ENCODE measurements at places on chromosomes 11 and 22. TPM values are rescaled to one million over a fixed set of nuclear protein-coding genes. Genes with fewer than 3 reads are reported as not detected.

GRCh38 chr11:12319988-12320387 is 57.4 kb upstream of the PARVA start:
- no peak for DNase-seq

- peak; percentile 88 for DNase-seq
These were observed 92.9 kb downstream of the MICAL3 start for GRCh38 chr22:17931400-17931825.

DNA sequence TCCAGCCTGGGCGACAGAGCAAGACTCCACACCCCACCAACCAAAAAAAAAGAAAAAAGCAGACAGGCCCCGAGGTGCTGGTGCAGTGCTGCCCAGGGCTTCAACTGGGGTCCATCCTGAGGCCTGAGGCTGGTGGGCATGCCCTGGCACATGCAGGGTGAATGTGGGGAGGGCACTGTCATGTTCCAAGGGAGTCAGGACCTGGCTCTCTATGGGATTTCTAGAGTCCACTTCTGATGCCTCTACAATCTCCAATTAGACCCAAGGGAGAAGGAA is 10.1 kb downstream of the CENPM start:
- DNase-seq: no peak

GRCh38 chr11:92204731-92205130 is 19.9 kb upstream of the FAT3 start:
- no peak for DNase-seq

- DNase-seq: no peak
These were observed 7.0 kb downstream of the OR51B5 start for GRCh38 chr11:5336331-5336730.

DNA sequence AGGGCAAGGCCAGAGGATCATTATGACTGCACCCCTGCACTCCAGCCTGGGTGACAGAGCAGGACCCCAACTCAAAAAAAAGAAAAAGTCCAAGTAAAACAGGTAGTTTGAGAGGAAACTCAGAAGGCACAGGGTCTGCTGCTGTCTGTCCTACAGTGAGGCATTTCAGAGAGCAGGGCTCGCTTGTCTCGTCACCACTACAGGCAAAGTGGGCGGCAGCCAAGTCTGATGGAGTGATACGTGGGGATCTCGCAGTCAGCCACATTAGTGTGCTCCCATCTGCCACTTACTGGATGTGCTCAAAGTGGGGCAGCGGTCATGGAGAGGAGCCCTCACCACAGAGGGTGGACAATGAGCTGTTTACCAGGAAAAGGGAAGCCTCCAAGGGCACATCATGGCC is 42.1 kb downstream of the PI4KA start:
- no peak for DNase-seq

GRCh38 chr11:77346906-77347603 is 45.6 kb upstream of the GDPD4 start:
- DNase-seq: no peak

GRCh38 chr22:19631899-19632667 is 82.2 kb upstream of the SEPTIN5 start:
- no peak for DNase-seq

- no peak for DNase-seq
These were observed 25.7 kb upstream of the OAF start for GRCh38 chr11:120184946-120185705.

GRCh38 chr22:43837666-43838065 is 24.6 kb downstream of the SULT4A1 start:
- no peak for DNase-seq

DNA sequence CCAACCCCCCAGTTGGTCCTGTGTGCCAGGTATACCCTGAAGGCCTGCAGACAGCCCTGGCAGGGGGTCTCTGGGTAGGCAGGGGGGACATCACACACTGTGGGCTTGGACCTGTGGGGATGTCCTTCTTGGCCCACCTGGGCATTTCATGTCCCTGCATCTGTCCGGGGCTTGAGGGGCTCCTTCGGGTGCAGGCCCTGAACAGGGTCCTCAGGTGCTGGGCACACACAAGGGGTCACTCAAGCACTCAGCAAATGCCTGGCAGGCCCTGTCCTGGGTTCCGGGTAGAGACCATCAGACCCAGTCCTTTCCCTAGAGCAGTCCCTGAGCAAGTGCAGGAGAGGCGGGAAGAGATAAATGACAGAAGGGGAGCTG is 70.5 kb upstream of the WNT11 start:
- no peak for DNase-seq

GRCh38 chr22:37428649-37429586 is 1.6 kb upstream of the ELFN2 start:
- DNase-seq: peak; percentile 37

DNA sequence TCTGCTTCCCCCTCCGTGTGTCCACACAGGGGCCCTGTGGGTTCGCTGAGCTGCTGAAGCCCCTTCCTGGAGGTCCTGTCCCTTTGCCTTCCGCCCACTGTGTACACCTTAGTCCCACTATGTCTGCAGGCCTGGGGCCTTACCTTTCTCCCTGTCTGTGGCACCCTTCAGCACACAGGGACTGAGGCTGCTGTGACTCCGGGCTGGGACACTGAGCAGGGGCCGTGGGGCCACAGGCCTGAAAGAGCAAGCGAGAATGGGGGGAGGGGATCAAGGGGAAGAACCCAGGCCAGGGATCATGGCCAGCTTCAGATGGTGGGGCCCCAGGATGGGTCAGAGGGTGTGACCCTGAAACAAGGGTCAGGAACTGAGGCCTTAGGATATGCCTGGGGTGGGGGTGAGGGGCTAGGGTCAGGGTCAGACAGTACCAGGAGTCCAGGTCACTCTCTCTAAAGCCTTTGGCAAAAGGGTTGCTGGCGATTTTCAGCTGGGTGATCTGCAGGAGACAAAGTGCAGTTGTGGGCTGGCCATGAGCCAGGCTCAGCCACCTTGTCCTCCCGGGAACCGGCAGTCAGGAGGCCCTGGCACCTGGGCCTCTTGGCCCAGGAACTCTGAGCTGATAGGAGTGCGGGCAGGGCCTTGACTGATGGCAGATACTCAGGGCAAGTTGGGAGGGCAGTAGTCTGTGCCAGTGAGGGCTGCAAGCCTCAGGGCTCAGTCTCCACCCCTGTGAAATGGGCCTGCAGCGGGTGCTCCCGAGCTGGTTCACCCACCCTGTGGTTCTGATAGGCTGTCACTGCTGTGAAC is 2.6 kb upstream of the NUDT8 start:
- no peak for DNase-seq

- DNase-seq: no peak
These were observed 453.7 kb downstream of the INSC start for GRCh38 chr11:15568440-15568839.

DNA sequence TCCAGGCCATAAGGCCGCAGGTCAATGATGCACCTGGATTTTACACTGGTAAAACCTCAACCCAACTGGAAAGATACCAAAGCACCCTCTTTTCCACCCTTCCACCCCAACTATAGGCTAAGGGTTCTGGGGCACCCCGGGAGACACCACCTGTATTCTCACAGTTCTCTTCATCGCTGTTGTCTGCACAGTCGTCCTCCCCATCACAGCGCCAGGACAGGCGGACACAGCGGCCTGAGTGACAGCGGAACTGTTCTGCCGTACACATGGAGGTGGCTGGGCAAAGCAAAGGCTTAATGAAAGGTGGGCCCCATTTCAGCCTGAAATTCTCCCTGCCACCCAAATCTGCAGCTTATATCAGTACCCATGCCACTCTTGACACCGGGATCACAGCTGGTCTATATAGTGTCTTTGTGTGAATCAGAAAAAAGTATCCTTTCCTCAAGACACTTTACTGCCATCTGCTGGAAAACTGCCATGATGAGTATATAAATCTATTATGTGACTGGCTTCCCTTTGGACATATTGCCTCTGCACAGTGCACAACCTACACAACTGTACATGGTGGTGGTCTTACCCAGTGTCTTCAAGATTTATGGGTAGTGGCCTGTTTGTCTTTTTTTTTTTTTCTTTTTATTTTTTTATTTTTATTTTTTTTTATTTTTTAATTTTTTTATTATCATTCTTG is 21.5 kb downstream of the LRP4 start:
- no peak for DNase-seq

- DNase-seq: no peak
These were observed 2.7 kb downstream of the FAT3 start for GRCh38 chr11:92227230-92227814.

GRCh38 chr22:36660510-36660840 is 43.1 kb downstream of the CACNG2 start:
- no peak for DNase-seq

DNA sequence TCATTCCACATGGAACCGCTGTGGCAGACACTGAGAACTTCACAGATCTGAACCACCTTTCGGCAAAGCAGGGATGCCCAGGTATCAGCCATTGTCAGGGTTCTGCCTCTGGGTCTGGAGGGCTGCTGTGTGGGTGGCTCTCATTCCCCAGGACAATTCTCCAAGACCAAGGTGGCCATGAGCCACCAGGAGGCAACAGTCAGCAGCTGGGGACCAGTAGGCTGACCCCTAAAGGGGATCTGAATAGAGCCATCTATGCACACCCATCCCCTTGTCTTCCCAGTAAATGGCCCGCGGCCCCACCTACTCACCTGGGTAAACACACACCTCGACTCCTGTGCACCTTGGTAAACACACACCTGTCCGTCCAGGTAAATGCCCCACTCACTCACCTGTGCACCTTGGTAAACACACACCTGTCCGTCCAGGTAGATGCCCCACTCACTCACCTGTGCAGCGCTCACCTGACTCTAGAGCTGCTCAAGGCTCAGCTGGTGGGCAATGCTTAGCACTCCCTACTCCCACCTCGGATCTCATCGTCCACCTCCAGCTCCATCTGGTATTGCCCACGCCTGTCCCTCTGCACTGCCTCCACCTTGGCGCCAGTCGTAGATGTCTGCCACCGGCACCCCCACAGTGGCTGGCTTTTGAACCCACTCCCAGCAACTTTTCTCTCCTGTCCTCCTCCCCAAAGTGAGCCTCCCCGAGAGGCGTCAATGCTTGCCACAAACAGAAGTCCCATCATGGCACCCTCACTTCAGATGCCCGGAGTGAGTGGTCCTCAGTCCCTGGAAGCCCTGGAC is 10.2 kb downstream of the SLC25A1 start:
- DNase-seq: no peak

The TRMU gene
- 41.6 TPM for total RNA-seq

The PPP2R1B gene
- 19.5 TPM for total RNA-seq

The CLCF1 gene
- total RNA-seq: 0.27 TPM

The CYTH4 gene
- 3.9 TPM for total RNA-seq

The OR52H1 gene
- total RNA-seq: 0.82 TPM

The HBG2 gene
- 1,342 TPM for total RNA-seq

The SLC43A3 gene
- 11.1 TPM for total RNA-seq

The UCP3 gene
- total RNA-seq: 3.5 TPM

The CABP4 gene
- total RNA-seq: 0.27 TPM

The OR6A2 gene
- 3.1 TPM for total RNA-seq

The SLC35F2 gene
- total RNA-seq: 6.3 TPM

The ANO9 gene
- not detected for total RNA-seq

The ATXN10 gene
- total RNA-seq: 180 TPM

The MYOD1 gene
- total RNA-seq: not detected

The EIF3F gene
- 164 TPM for total RNA-seq

The FAM83F gene
- total RNA-seq: 0.36 TPM

All from cerebellum (tissue), 4 donors.